LoVo (cell line): ENCODE measurements at places on chromosomes 5 and 9.

DNA sequence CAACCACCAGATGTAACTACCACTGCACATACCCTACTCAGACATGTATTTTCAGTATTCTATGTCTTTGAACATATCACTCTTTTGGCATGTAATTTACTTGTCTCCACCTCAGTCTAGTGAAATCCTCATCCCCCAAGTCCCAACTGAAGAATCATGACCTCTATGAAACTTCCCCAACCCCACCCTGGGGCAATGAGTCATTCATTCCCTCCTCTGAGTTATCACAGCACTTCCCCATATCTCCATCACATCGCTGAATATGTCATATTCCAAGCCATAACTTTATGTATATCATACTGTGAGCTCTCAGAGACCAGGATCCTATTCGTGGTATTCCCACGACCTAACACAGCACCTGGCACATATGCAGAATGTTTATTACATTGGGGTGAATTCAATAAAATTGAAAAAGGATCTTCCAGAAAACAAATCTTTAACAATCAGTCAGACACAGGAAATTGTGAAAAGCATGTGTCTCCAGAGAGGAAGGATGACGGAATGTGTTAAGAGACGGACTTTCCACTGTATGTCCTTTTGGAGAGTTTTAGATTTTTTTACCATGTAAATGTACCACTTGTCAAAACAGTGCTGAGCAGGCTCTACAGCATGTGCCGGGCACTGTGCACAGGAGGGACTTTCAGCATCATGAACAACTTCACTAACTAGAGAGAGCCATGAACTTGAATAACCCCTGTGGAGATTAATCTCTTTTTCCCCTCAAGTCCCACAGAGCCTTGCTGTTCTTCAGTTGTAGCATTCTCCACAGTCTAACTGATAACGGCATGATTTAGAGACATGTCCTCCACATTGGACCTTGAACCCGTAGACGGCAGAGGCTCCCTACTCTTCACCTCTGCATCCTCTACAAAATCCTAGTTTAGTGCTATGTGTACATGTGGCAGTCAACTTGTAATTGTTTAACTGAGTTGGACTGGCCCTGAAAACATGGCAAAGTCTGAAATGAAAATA is 213.5 kb downstream of the GLIS3 start:
- no peak for DNase-seq

DNA sequence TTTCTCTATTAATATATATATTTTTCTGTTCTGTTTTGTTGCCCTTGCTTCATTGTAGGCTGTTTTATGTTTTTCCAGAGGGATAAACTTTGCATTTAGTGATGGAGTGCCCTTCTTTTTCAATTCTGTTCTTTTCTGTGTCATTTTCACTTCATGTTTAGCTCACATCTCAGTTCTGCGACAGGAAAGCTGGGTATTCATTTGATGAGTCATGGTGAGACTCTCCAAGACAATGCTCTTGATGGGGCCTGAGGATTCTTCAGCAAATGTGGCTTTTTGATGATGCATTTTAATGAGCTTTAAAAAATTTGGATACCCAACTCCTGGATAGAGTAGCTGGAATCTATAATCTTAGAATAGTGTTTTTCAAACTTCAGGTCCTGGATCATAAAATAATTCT is 56.5 kb upstream of the SPATA31D4 start:
- no peak for DNase-seq

- no peak for DNase-seq
Observed at GRCh38 chr5:168299372-168299771, 7.9 kb downstream of the WWC1 start.

GRCh38 chr5:132927355-132928061 is 35.9 kb downstream of the AFF4 start:
- DNase-seq, result no peak

DNA sequence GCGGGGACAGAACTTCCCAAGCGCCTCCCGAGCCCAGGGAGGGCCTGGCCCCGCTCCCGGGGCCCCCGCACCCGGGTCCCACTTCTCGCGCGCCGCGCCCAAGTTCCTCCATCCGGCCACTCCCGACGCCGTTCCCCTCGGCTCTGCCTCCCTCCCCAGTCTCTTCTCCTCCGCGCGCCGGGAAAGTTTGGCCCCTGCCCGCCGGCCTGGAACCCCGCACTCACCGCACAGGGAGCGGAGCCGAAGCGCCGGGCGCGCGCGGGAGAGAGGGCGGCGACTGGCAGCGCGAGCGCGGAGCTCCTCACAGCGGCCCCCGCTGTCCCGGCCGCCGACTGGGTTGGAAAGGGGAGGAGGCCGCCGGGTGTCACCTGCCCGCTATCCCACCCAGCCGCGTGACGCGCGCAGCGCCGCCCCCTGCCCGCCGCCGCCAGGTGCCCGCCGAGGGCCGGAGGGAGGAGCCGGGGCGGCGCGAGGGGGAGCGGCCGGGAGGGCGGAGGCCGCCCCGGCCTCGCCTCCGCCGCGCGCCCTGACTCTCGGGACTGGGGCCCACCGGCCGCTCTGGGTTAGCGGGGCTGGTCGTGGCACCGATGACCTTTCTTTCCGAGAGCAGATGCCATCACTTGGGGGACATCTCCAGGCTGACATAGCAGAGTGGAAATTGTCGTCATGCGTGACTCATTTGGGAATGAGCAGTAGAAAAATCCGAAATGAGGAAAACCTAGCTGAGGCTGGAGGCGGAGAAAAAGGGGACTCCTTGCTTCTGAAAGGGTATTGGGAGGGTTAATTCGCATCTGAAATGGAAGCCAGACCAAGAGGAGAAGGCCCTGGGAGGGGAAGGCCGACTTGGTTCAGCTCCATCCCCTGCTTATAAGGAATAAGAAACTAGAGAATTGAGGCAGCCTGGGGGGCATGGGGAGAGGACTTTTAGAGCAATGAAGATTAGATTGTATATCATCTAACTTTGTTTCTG is at the start of gene ELOVL7:
TSS of gene ELOVL7 (minus strand) at position 334 of the 970 bp plus-strand sequence. CDS start 56,872 bp downstream, outside the sequence.
- DNase-seq, result peak; percentile 94

GRCh38 chr5:116291271-116291670 is 206.4 kb downstream of the COMMD10 start:
- no peak for DNase-seq

DNA sequence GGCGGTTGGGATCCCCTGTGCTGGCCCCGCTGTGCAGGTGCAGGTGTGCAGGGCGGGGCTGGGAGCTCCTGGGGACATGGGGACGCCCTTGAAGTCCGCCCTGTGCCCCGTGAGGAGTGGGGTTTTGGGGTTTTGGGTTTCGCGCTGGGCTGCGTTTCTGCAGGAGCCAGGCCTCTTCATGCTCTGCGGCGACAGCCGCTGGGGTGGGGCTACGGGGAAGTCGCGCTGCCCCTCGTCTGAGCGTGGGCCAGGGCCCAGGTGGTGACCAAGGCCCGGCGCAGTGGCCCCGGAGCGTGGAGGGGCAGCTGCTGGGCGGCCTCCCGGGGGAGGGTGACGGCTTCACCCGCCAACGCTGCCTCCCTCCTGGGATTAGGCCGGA is 47.8 kb upstream of the IRX4 start:
- no peak for DNase-seq

DNA sequence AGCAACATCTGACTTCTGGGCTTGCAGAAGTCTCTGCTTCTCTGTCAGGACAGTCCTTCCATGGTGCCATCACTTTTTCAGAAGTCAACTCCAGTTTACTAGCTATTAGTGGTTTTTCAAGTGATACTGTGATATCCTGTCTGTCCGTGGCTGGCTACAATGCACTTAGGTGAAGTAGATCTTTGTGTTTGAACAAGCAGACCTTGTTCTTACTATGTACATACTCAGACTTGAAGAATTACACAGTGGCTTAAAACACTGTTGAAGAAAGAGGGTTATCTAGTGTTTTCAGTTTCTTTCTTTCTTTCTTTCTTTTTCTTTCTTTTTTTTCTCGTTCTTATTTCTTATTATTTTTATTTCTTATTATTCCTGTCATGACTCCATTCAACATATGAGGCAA is 228.7 kb downstream of the NTRK2 start:
- no peak for DNase-seq

DNA sequence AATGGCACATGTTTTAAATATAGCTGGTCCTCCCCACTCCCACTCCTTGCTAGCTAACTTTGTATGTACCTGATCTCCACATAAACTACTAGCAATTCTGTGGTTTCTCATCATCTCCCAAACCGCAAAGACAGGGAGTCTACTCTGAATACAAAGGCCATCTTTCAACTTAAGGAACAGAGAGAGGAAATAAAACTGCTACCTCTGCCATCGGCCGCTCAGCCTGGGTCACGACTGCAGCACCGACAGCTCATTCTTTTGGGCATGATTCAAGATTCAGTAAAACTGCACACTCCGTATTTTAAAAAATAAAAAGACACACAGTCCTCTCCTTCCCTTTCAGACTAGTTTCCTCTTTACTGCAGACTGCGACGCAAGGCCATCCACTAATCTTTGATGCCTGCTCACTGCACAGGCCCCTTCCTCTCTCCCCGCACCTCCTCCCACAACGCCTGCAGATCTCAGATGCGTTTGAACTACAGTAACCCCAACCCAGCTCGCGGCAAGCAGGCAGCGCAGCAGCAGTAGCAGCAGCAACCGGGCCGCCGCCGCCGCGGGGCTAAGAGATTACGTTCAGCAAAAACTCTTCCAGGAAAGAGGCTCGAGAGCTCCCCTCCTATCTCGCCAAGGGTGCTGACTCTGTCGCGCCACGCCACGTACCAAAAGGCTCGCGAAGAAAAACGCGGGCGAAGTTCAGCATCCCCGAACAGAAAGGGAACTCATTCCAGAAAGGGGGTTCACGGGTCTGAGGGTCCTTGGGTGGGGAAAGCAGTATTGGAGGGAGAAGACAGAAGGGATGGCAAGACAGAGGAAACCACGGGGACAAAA is 1.5 kb downstream of the RNF145 start:
- peak; percentile 71 for DNase-seq
